ENCODE measurements at places on chromosomes 11 and 22.

GRCh38 chr22:29744902-29745301 lies 21.9 kb downstream of the ZMAT5 start:
- no peak for DNase-seq

- DNase-seq = no peak
Measured at GRCh38 chr11:66190786-66191185, 77.7 kb upstream of the RAB1B start.

DNA sequence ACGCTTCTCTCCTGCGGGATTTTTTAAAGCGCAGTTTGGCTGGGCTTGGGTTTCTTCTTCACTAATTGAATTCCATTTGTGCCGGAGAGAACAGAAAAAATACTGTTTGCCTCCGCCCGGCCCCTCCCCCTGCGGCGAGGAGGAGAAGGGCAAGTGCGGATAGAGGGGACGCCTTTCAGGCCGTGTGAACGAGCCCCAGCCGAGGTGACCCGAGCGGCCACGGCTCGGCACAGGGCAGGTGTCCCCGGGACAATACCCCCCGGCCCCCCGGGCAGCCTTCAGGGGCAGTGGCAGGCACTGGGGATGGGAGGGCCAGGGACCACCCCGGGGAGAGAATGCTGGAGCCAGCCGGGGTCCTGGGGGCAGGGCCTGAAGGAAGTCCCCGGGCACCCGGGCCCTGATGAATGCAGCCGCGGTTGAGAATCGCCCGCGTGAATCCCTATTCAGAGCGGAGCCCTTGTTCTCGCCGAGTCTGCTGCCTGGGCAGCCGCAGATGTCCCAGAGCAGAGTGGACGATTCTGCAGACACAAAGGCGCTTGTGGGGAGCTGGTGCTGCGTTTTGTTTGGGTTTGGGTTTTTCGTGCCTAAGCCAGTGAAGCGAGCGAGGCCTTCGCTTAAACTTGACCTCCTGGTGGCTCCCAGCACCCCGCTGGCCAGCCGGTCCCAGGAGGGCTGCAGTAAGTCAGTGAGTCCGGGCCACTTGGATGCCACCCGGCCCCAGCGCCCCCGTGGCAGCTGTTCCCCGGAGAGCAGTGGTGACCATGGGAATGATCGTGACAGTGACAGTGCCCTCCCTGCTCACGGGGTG lies 96.0 kb downstream of the WNT7B start:
- no peak for DNase-seq

GRCh38 chr11:44789496-44789895 lies 62.7 kb downstream of the TSPAN18 start:
- no peak for DNase-seq

- DNase-seq = no peak
Measured at GRCh38 chr22:30607300-30607930, 441 bp downstream of the TCN2 start.
